ENCODE measurements at places on chromosomes 13 and 19. TPM values are rescaled to one million over a fixed set of nuclear protein-coding genes. Genes with fewer than 3 reads are reported as not detected.

ADGRE3 gene
- not detected for total RNA-seq

- H3K27ac ChIP-seq: no peak overlapping the region
- peaks cover 45% of the 10 kb centered on the region for H3K27me3 ChIP-seq
- no peaks in the 10 kb centered on the region for H3K4me1 ChIP-seq
- no peaks in the 10 kb centered on the region for H3K36me3 ChIP-seq
Measured at GRCh38 chr13:25069236-25069635, 26.7 kb upstream of the PABPC3 start.

ONECUT3 gene
- total RNA-seq: not detected

DNA sequence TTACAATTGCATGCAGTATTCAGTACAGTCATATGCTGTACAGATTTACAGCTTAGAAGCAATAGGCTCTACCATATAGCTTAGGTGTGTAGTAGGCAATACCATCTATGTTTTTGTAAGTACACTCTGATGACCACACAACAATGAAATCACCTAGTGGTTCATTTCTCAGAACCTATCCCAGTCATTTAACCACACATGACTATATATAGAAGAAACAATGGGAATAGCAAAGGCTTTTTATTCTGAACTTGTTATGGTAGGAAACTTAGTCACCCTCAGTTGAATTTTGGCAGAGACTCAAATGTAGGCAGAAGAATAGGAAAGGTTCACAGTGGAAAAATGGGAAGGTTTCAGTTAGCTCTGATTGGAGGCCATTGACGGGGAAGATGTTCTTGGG lies 1075.1 kb upstream of the MIR17HG start:
- H3K36me3 ChIP-seq: no peaks in the 10 kb centered on the region
- no peaks in the 10 kb centered on the region for H3K27me3 ChIP-seq
- H3K4me3 ChIP-seq: no peak overlapping the region
- no peak overlapping the region for H3K27ac ChIP-seq
- no peak for ATAC-seq
- no peaks in the 10 kb centered on the region for H3K4me1 ChIP-seq

- peak; percentile 67 for ATAC-seq
- H3K4me3 ChIP-seq: peak overlapping the region; percentile 100
- H3K4me1 ChIP-seq: peaks cover 71% of the 10 kb centered on the region
Measured at GRCh38 chr19:2049741-2050348, 1.2 kb downstream of the MKNK2 start.

DNA sequence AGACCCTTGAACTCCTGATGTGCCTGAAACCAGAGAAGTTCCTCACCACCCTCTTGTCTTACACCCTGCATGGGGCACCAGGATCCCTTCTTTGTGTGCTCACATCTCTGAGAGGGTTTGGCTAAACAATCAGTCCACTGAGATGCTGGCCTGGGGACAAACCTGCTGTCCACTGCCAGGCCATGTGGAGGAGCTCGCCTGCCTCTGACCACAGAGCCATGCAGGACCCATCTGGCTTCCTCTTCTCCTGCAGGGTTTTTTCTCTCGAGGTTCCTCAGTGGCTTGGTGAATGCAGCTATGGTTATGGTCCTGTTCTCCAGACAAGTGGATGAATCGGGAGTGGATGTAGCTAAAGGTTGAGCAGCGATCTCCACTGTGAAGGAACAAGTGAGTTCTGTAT lies 49.1 kb upstream of the MEDAG start:
- no peaks in the 10 kb centered on the region for H3K36me3 ChIP-seq
- H3K4me1 ChIP-seq: no peaks in the 10 kb centered on the region
- H3K27me3 ChIP-seq: no peaks in the 10 kb centered on the region

- no peak for ATAC-seq
- no peaks in the 10 kb centered on the region for H3K36me3 ChIP-seq
- peaks cover 19% of the 10 kb centered on the region for H3K4me1 ChIP-seq
- H3K27ac ChIP-seq: no peak overlapping the region
- no peak overlapping the region for H3K4me3 ChIP-seq
Measured at GRCh38 chr13:66402546-66402945, 827.6 kb downstream of the PCDH9 start.

DNA sequence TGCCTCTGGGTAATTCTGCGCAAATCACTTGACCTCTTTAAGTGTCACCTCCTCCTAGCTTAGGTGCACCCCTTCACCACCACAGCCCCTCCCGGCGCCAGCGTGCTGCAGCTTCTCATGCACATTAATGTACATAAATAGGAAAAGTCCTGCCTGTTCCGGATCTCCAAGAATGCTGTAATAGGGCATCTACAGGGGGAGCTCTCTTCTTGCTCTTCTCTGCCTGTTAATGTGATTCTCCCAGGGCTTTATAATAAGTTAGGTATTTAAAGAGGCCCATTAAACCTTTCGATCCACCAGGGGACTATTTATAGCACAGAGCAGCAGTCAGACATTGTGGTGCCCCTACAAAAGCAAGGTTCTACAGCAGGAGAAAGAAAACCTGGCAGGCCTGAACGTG lies 35.3 kb downstream of the SOX1 start:
- H3K27me3 ChIP-seq: peaks cover 88% of the 10 kb centered on the region
- no peak overlapping the region for H3K4me3 ChIP-seq
- no peak overlapping the region for H3K27ac ChIP-seq
- no peaks in the 10 kb centered on the region for H3K36me3 ChIP-seq

SMIM24 gene
- total RNA-seq: not detected

- ATAC-seq: no peak
- no peaks in the 10 kb centered on the region for H3K4me1 ChIP-seq
- H3K36me3 ChIP-seq: no peaks in the 10 kb centered on the region
Measured at GRCh38 chr19:5865772-5866171, 4.6 kb downstream of the FUT5 start.

DNA sequence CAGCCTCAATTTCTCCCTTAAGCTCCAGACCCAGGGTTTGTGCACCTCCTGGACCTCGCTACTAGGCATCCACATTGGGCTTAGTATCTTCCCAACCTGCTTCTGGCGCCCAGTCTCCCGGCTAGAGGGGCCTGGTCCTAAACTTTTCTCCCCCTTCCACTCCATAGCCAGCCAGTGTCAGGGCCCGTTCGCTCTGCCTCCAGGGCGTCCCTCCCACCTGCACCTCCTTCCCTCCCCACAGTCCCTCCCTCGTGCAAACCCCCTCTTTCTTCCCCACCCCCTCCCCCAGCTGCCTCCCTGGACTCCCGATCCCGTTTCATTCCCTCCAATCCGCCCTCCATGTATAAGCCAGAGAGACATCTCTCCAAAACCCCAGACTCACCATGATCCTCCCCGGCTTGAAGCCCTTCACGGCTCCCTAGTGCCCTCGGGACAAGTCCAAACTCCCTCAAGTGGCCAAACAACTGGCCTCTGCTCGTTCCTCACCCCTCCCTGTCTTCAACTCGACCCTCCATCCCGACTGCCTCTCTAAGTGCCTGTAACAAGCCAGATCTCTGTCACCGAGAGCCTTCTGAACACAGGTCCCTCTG lies 997 bp upstream of the SAMD4B start:
- no peaks in the 10 kb centered on the region for H3K27me3 ChIP-seq
- no peaks in the 10 kb centered on the region for H3K36me3 ChIP-seq
- H3K4me1 ChIP-seq: peaks cover 31% of the 10 kb centered on the region
- H3K27ac ChIP-seq: peak overlapping the region; percentile 87
- peak overlapping the region; percentile 68 for H3K4me3 ChIP-seq
- ATAC-seq: no peak

DNA sequence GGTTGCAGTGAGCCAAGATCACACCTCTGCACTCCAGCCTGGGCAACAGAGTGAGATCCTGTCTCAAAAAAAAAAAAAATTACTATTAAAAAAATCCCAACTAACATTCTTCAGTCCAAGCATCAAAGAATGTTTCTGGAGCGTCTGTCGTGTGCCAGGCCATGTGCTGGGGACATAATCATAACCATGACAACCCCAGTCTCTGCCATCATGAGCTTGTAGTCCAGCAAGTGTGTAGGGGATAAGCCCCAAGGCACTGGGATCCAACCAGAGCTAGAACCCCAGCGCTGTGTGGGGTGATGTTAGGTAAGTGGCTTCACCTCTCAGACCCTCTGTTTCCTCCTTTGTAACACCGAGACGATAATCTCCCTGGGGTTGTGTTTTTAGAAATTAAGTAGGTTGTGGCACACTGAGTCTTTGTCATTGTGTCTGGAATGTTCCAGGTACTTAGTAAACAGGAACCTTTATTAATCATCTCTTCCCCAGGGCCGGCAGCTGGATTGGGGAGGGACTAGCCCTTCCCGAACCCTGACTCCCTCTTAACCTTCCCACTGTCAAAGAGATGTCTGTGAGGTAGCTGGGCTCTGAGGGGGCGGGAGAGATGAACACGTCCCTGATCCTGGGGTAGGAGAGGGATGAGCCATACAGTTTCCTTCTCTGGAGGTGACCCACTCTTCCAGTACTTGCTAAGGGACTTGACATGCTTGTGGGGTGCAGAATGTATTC lies 5.2 kb downstream of the ITPKC start:
- peak overlapping the region; percentile 92 for H3K4me3 ChIP-seq
- no peak for ATAC-seq
- no peaks in the 10 kb centered on the region for H3K27me3 ChIP-seq
- H3K36me3 ChIP-seq: peaks cover 3% of the 10 kb centered on the region

DNA sequence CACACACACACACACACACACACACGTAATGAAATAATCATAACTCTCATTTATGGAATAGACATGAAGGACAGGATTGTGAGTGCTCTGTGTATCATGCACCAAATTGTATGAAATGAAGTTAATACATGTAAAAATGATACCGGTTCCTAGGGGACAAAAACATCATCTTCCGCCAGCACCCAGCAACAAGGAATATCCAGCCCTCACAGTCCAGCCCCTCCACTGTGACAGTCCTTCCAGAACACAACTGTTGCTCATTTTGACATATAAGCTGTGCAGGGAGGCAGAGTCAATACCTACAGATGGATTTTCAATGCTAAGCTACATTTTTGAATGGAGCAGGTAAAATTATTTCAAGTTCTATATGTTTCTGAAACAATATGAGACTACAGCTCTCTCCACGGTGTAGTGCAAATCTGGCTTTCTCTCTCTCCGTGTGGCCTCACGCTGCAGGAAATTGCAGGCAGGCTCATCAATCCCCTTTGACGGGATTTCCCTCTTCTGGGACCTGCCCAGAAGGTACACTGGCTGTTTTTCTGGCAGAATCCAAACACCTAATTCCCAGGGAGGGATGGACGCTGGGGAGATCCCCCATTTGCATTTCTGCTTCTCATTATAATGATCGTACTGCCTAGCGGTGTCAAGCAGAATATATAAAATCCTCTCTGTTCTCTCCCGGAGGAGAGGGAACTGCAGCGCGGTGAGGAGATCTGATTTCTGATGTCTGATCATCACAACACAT lies 494.0 kb downstream of the LIG4 start:
- no peak overlapping the region for H3K27ac ChIP-seq
- no peak overlapping the region for H3K4me3 ChIP-seq
- no peaks in the 10 kb centered on the region for H3K4me1 ChIP-seq
- ATAC-seq: no peak

ZIK1 gene
- 4.4 TPM for total RNA-seq

RTBDN gene
- total RNA-seq: 1.1 TPM

KLK6 gene
- not detected for total RNA-seq

All from gastroesophageal sphincter (tissue), 4 donors.